ENCODE measurements at places on chromosomes 7 and 10.

- no peak for DNase-seq
Measured at GRCh38 chr10:118978316-118978997, 51.1 kb upstream of the NANOS1 start.

DNA sequence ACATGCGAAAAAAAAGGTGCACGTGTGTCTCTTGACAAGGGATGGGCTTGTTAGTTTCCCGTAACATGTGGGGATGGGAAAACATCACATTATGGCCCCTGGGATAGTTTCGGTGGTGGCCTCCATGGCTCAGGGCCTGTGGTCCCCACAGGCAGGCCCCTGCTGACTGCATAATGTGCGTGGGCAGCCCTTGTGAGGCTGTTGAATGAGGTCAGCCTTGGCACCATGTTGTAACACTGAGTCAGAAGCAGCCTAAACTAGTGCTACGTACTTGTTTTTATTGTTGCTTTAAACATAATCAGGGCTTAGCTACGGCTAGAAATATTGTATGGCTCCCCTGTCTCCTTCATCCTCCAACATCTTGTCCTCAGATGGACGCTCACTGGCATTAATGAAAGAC is 80.6 kb downstream of the BEND7 start:
- no peak for DNase-seq

- no peak for DNase-seq
Measured at GRCh38 chr7:129769866-129770808, 158.6 kb downstream of the NRF1 start.

- DNase-seq, result peak; percentile 56
Measured at GRCh38 chr7:131188367-131189339, 139.0 kb upstream of the MKLN1 start.

GRCh38 chr7:43878867-43879266 is 9.6 kb upstream of the MRPS24 start:
- DNase-seq, result no peak

DNA sequence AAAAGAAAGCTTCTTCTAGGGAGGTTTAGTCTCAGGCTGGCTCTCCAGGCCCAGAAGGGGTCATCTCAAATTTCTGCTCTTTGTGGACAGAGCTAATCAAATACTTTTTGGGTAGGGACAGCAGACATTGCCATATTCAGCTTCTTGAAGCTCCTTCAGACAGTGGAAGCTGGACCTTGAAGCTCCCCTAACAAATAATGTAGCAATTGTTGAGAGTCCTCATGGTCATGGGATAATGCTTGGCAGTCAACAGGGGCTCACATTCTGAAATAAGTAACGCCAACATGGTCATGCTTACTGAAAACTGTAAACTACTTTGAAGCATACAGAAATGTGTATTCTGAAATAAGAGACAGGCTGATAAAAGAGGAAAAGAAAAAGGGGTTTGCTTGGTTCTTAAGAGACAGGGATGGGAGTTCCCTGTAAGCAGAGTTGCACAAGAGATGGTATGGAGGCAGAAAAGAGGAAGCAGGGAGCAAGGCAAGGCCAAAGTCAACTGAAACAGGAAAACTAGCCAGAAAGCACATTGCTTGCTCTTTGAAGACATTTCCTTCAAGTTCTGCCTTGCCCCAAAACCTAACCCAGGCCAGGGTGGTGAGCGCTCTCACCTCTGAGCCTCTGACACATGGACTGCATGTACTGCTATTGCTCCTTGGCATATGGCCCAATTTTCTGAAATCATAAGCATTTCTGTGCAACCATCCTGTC is 53.1 kb upstream of the KMT2E start:
- DNase-seq, result no peak

GRCh38 chr7:116451957-116452729 is 47.4 kb upstream of the CAV2 start:
- no peak for DNase-seq

DNA sequence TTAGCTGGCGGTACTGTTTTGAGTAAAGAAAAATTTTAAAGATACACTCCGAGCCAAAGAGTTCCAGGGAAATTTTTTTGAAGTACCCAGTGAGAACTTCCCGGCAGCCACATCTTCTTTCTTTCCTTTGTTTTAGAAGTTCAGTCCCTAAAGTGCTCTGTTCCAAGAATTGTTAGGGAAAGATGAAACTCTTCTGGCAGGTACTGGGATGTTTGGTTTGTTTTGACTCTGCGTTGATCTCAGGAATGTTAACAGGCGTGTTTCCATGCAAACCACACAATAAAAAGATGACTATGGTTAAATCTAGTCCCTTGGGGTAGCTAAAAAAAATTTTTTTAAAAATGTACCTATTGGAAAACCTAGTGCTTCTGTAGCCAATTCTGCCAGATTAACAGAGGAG is 224.7 kb upstream of the PHYHIPL start:
- no peak for DNase-seq

All from activated CD4-positive, alpha-beta T cell treated with anti-CD3 and anti-CD28 coated beads, Interleukin-2, amount 50 U/mL, for 48 hours (primary cell).